ENCODE measurements at places on chromosomes 5 and 9.

DNA sequence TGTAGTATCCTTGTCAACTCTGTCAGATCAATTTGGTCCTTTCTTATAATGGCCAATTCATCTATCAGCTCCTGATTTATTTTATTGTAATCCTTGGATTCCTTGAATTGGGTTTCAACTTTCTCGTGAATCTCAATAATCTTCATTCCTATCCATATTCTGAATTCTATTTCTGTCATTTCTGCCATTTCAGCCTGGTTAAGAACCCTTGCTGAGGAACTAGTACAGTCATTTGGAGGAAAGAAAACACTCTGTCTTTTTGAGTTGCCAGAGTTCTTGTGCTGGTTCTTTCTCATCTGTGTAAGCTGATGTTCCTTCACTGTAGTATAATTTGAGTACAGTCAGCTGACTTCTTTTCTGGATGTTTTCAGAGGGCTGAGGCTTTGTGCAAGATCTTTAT lies 84.5 kb downstream of the CETN3 start:
- DNase-seq: no peak

GRCh38 chr9:37694355-37694754 lies 43.6 kb downstream of the FRMPD1 start:
- DNase-seq: no peak

DNA sequence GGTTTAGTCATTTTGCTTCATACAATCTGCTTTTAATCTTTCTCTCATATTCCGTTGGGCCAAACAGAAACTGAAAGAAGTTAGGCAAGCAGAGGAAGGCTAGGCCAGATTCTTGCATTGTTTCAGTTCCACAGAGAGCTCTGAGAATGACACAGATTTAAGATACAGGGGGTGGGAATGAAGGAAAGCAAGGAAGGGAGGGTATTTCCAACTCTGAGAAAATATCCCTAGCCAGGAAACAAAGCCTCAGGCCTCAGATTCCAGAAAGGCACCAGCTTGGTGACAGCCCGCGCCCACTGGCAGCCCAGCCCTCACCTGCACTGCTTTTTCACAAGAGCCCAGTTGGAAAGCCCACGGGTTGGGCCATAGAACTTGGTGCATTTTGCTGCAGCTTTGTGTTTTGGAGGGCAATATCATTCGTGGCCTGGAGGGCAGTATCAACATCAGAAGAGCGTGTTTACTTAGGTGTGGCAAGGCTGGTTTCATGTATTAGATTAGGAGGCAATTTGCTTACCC lies 63.5 kb downstream of the ENC1 start:
- DNase-seq: no peak

DNA sequence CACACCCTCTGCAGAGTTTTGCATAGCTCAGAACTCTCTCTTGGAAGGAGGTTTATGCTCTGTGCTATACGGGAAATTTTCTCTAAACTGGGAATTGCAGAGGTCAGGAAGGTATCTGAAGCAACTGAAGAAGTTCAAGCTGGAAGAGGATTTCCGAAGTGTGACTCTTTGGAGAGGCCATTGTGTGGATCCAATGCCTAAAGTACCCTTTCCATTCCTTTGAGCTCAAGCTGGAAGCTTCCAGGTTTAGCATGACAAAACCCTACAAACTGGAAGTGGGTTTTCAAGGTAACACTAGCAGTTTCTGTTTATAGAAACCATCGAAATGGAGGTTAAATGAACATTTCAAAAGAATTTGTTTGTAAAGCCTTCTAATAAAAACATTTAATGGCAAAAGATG lies 187.1 kb downstream of the CFAP90 start:
- DNase-seq: no peak

GRCh38 chr5:91143840-91144239 lies 239.3 kb downstream of the ARRDC3 start:
- no peak for DNase-seq

- DNase-seq: no peak
These were observed 14.3 kb downstream of the PTPA start for GRCh38 chr9:129125478-129125877.

DNA sequence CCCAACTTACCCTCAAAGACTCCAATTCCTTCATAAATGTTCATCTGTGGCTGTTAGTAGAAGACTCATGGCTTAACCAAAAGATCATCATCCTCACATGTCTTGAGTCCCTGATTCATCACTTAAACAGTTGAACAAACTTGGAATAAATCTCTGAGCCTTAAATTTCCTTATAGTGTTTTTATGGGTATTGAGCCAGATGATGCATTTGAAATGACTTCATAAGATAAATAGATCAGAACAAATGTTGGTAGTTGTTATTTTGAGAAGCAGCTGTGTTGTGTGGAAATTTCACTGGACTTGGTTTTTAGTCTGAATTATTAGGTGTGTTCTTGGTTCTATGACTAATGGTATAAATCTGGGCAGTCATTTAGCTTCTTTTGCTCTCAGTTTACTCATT lies 236.2 kb downstream of the NNT start:
- no peak for DNase-seq

- DNase-seq: no peak
These were observed 2.5 kb downstream of the SH3PXD2B start for GRCh38 chr5:172451771-172452197.

Data from glutamatergic neuron (in vitro differentiated cells).